ENCODE measurements at places on chromosomes 16 and 17. TPM values are rescaled to one million over a fixed set of nuclear protein-coding genes. Genes with fewer than 3 reads are reported as not detected.

The SCARF1 gene
- total RNA-seq, result 0.97 TPM

The SMYD4 gene
- total RNA-seq, result 18.0 TPM

The CDC42EP4 gene
- total RNA-seq, result 78.8 TPM

The DHRS7C gene
- not detected for total RNA-seq

The KRTAP9-2 gene
- total RNA-seq, result not detected

The KCNG4 gene
- 0.12 TPM for total RNA-seq

The CLEC18B gene
- total RNA-seq, result 8.2 TPM

The MEFV gene
- total RNA-seq, result not detected

The TBX21 gene
- total RNA-seq, result not detected

The NPIPB6 gene
- total RNA-seq, result 2.2 TPM

The OR3A2 gene
- total RNA-seq, result not detected

The ZNF232 gene
- total RNA-seq, result 16.2 TPM

The TERB1 gene
- not detected for total RNA-seq

The RPL19 gene
- 1,703 TPM for total RNA-seq
